ENCODE measurements at places on chromosomes 11 and 22.

DNA sequence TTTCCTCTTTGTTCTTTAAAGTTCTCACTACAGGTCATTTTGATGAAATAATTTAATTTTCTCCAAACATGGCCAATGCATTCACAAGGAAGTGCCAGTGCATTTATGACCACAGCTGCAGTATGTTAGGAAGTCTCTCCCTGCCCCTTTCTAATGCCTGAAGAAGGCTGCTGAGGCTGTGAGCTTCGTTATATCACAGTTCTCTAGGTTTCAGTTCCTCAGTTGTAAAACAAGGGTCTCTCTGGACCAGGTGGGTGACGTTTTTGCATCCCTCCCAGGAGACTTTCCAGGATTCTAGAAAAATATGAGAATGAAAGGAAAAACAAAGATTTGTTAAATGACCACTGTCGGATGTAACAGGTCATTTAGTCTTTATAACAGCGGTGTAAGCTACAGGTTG is 171.6 kb downstream of the LARGE1 start:
- DNase-seq, result no peak

- DNase-seq, result no peak
These were observed 63.5 kb upstream of the WNT11 start for GRCh38 chr11:76269661-76270261.

DNA sequence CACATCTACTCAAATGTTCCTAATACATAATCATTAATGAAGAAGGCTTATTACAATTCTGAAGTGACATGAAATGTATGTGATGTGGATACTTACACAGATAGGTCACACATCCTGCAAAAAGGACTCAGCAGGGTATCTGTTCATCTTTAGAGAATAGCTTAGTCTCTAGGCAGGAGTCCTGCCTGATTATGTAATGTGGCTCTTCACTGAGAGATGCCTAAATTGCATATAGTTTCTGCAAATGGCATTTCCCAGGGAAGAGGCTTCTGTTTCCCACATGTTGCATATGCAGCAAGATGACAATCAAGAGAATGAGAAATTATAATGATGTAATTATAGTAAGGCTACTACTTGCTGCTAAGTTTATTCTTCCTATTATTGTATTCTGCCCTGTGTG is 58.8 kb upstream of the SLC36A4 start:
- DNase-seq, result no peak

GRCh38 chr11:121576531-121576930 is 123.8 kb upstream of the SORL1-AS1 start:
- DNase-seq, result no peak

DNA sequence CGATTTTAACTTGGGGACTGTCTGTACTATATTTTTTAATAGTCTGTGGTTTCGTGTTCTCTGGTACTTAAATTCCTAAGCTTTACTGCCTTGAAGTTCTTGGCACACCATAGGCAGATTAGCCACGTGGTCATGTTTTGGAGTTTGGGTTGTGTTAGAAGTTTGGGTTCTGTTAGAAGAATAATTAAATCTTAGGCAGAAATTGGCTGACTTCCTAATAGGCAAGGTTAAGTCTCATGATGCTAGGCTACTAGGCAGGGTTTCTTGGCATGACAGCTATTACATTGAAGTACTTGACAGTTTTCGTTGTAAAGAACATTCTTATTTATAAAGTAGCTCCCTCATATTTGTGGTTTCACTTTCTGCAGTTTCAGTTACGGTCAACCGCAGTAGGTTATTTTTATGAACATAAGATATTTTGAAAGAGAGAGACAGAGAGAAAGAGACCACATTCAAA is 30.0 kb upstream of the MMP7 start:
- no peak for DNase-seq

- DNase-seq, result no peak
These were observed 26.2 kb downstream of the MTMR2 start for GRCh38 chr11:95897731-95898130.

DNA sequence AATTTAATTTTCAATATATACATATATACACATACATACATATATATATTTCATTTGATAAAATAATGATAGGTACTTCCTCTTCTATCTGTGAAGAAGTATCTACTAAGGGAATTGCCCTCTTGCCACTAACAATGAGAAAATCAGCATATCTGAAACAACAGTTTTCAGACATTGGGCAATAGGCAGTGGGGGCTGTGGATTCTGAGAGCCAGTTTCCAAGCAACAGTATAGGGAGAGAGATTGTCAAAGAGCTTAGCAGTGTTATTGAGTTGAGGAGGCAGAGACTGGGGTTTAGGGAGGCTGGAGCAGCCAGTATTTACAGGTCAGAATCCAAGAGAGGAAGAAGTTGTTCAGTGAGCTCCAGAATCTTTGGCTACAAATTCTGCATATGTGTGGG is 119.3 kb downstream of the ARFGAP2 start:
- DNase-seq, result no peak

- no peak for DNase-seq
These were observed 22.5 kb downstream of the KRTAP5-5 start for GRCh38 chr11:1652026-1652425.

GRCh38 chr22:44664149-44664548 is 37.9 kb upstream of the PRR5 start:
- peak; percentile 26 for DNase-seq

DNA sequence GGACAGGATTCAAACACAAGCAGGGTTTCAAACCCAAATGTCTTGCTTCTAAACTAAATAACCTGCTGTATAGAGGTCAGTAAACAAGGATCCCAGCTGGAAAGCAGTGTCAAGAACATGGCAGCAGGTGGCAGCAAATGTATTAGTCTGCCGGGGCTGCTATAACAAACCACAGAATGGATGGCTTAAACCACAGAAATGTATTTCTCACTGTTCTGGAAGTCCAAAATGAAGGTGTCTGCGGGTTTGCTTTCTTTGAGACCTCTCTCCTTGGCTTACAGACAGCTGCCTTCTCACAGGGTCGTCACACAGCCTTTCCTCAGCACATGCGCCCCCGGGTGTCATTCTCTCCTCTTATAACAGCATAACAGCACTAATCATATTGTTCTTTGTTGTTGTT is 65.1 kb upstream of the LRRC55 start:
- no peak for DNase-seq

- DNase-seq, result no peak
These were observed 31.7 kb downstream of the MCM5 start for GRCh38 chr22:35431483-35432227.

DNA sequence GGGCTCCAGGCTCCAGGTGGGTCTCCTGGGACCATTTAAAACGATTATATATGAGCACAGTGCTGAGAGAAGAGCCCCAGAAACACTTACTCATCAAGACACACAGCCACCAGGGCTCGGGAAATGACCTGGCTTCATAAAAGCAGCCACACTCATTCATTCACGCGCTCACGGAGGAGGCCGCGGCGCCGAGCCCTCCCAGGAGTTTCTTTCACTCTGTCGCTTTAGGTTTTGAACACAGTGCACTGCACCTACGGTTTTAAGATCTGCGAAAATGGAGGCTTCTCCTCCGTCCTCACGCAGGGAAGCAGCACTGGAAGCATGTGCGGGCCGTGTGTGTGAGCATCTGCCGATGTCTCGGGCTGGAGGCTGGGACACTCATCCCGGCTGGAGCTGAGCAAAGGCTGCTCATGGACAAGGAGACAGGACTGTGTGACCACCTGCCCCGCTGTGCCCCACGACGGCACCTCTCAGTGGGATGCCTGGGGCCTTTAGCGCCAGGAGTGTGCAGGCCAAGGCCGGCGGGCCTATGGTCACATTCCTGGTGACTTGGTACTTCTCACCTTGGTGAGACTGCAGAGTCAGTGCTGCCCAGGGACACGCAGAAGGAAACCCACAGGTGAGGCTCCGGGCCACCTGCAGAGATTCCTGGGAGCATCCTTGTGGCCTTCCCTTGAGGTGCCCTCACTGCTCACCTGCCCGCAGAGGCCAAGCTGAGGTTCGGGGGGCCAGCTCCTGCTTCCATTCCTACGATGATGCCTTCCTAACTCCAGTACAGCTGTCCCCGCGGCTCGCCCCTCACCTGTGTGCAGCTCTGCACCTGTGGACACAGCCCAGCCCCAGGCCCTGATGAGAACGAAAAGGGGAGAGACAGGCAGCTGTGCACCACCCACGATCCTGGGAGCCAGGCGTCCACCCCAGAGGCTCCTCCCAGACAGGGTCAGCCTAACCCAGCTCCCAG is 872.0 kb downstream of the BRD1 start:
- no peak for DNase-seq

DNA sequence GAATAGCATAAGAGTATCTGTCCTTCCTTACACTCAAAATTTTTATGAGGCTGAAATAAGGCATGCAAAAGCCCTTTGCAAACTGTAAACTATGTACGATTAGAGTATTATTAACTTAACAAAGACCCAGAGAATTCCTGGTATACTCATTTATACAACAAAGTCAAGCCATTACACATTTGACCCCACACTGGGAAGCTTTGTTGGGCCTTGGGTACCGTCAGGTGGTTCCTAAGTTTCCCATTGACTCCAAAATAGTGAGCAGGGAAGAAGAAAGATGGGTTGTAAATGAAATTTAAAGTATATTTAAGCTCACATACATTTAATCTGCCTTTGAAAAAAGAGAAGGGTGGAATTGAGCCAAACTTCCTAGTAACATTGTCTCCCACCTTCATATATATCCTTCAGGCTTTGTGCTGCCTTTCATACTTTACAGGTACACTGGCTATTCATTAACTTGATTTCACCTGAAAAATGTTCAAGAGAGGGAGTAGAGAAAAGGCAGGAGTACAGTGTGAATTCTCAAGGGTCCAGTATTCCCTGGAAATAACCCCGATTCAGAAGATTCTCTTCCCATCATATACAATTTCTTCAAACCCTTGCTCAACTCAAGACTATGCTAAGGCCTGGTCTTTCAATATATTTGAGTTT is 68.6 kb downstream of the SOX6 start:
- no peak for DNase-seq

DNA sequence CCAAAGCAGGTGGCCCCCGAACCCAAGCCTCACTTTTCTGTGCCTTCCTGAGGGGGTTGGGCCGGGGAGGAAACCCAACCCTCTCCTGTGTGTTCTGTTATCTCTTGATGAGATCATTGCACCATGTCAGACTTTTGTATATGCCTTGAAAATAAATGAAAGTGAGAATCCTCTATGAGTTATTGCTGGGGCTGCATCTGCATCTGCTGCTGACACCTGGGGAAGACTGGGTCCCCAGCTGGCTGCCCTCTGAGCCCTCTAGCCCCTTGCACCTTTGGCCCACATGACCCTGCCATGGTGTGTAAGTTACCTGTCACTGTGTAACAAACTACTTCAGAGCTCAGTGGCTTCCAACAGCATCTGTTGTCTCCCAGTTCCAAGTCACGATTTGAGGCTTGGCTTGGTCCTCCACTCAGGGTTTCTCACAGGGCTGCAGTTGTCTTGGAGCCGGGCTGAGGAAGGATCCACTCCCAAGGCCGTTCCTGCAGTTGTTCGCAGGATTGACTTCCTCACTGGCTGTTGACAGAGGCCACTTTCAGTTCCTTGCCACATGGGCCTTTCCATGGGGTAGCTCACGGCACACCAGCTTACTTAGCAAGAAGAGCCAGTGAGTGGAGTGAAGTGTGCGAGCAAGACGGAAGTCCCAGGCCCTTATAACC is 13.5 kb upstream of the UVRAG start:
- no peak for DNase-seq

All from activated CD4-positive, CD25-positive, alpha-beta regulatory T cell treated with anti-CD3 and anti-CD28 coated beads, Interleukin-2, amount 50 U/mL, for 16 hours (primary cell).